Spinal cord (tissue), 10 donors: ENCODE measurements at places on chromosomes 12 and 14. TPM values are rescaled to one million over a fixed set of nuclear protein-coding genes. Genes with fewer than 3 reads are reported as not detected.

The PUS7L gene
- 21.4 TPM for total RNA-seq

The LTB4R gene
- total RNA-seq = 2.8 TPM

The RIMBP2 gene
- total RNA-seq = 18.4 TPM

The KRT3 gene
- total RNA-seq = not detected

The SDS gene
- 0.50 TPM for total RNA-seq

The EPYC gene
- not detected for total RNA-seq

The KLRC1 gene
- total RNA-seq = 0.99 TPM

The POTEM gene
- not detected for total RNA-seq

The BEGAIN gene
- total RNA-seq = 7.0 TPM
